ENCODE measurements at places on chromosomes 5 and 9.

DNA sequence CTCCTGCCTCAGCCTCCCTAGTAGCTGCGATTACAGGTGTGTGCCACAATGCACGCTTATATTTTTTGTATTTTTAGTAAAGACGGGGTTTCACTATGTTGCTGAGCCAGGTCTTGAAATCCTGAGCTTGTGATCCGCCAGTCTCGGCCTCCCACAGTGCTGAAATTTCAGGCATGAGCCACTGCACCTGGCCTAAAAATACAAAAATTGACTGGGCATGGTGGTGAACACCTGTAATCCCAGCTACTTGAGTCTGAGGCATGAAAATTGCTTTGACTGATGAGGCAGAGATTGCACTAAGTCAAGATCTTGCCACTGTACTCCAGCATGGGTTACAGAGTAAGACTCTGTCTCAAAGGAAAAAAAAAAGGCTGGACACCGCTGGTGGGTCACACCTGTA is 13.1 kb upstream of the DYNC2I2 start:
- DNase-seq = no peak

DNA sequence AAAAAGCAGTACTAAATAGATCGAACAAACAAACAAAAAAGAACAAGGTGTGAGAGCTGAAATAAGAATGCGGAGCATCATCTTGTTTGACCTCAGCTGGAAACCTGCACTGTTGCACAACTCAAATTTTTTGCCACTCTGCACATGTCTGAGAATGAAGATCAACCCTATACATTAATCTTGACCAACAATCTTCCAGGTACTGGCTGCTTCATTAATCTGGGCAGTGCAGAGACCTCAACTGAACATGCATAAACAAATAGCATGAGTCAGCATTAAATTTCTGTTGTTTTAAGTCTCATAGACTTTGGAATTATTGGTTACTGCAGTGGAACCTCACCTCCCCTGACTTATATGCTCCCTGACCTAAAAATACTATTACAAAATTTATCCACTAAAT is 114.6 kb upstream of the FTMT start:
- DNase-seq = no peak

GRCh38 chr5:135543485-135544304 is 7.9 kb upstream of the NEUROG1 start:
- DNase-seq = no peak

GRCh38 chr9:129888293-129889121 is 53.2 kb downstream of the USP20 start:
- no peak for DNase-seq

- DNase-seq = no peak
These were observed 82.0 kb downstream of the PHF2 start for GRCh38 chr9:93658184-93658925.

GRCh38 chr9:72013292-72013760 is 47.1 kb downstream of the C9orf57 start:
- DNase-seq = no peak

- no peak for DNase-seq
These were observed 6.5 kb upstream of the EBF1 start for GRCh38 chr5:159106193-159106568.

- DNase-seq = no peak
These were observed 619.9 kb downstream of the PTPRD start for GRCh38 chr9:9992936-9993335.

All from right renal pelvis (tissue), 4 donors.